ENCODE measurements at places on chromosomes 1 and 21. TPM values are rescaled to one million over a fixed set of nuclear protein-coding genes. Genes with fewer than 3 reads are reported as not detected.

TRIM45 gene
- total RNA-seq: 5.1 TPM

GRCh38 chr1:210631399-210631798 is 302.7 kb downstream of the HHAT start:
- DNase-seq: no peak

DNA sequence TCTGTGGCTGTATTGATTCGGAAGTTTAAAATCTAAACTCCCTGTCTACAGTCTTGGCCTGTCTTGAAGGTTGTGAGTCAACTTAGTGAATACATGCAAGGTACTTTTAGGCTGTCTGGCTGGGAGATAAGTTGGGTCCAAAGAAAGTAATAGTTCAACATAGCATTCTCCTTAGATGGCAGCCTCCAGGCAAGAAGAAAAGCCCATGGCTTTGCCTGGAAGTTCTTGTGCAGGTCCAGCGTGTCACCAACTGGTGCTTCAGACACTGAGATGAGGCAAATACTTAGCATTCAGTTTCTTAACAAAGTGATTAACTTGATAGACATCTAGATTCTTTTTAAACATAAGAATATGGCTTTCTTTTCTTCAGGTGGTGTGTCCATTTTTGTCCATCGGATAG is 328.2 kb downstream of the DISC1 start:
- DNase-seq: no peak

ZC3H11A gene
- total RNA-seq: 60.0 TPM

CFH gene
- total RNA-seq: 161 TPM

SLC1A7 gene
- 1.2 TPM for total RNA-seq

DNA sequence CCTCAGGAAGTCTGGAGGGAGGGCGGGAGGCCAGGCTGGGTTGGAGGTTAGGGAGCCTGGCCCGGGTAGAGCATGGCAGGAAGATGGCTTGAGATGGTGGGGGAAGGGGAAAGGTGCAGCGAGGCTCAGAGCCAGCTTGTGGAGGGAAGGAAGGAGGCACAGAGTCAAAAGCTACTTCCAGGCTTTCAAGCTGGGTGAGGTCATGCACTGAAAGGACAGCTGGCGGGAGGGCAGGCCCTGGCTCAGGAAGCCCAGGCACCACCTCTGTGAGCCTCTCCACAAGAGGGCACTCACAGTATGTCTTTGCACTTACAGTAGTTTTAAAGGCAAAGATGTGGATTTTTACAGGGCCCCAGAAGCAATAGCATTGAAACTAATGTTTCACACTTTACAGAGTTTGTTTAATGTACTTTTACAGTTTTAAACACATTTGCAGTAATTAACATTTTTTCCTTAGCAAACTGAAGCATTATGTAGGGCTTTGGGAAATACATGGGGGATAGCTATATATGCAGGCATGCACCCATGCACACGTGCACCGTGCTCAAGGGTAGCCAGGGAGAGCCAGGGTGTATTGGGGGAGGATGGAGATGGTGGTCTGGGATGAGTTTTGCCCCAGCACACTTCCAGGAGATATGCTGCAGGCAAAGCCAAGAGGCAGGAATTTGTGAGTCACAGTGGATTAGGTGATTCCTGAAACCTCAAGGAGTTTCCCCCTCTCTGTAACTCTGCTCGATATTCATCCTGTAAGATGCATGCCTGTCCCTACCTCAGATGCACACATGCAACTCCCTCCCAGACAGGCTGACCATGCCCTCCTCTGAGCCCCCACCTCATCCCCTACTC is 6.1 kb upstream of the ADAM15 start:
- DNase-seq: peak; percentile 33

GRCh38 chr1:18743233-18743632 is 112.6 kb downstream of the PAX7 start:
- DNase-seq: no peak

DNA sequence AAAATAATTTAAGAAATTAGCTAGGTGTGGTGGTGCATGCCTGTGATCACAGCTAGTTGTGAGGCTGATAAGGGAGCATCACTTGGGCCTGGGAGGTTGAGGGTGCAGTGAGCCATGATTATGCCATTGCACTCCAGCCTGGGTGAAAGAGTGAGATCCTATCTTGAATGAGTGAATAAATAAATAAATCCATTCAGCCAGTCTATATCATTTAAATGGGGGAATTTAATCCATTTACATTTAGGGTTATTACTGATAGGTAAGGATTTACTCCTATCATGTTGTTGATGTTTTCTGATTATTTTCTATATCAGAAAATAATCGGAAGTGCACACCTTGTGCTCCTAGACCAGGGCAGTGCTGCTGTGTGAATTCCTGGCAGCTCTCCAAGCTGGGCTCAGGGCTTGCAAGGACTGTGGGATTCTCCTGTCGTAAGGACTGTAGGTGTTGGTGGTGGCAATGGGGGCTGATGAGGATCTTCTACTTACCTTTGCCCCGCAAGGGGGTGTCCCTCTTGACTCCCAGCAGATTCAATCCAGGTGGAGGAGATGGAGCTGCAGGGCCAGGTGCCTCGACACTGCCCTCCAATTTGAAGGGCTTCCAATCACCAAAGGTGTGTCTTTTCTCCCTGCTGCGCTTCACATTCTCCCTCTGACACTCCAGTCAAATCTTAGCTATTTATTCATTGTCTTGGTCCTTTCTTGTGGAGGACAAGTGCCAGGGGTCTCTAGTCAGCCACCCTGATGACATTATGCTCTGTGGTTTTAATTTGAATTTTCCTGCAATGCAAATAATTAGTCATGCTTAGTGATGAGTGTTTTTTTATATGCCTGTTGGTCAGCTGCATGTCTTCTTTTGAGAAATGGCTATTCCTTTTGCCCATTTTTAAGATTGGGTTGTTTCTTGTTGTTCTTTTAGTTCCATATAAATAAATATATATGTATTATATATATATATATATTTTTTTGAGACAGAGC is 14.1 kb upstream of the TRAPPC10 start:
- DNase-seq: no peak

TMEM52 gene
- 1.2 TPM for total RNA-seq

TPM3 gene
- 318 TPM for total RNA-seq

GRCh38 chr1:229363723-229364122 is 20.9 kb upstream of the CCSAP start:
- no peak for DNase-seq
